ENCODE measurements at places on chromosomes 11 and 22.

DNA sequence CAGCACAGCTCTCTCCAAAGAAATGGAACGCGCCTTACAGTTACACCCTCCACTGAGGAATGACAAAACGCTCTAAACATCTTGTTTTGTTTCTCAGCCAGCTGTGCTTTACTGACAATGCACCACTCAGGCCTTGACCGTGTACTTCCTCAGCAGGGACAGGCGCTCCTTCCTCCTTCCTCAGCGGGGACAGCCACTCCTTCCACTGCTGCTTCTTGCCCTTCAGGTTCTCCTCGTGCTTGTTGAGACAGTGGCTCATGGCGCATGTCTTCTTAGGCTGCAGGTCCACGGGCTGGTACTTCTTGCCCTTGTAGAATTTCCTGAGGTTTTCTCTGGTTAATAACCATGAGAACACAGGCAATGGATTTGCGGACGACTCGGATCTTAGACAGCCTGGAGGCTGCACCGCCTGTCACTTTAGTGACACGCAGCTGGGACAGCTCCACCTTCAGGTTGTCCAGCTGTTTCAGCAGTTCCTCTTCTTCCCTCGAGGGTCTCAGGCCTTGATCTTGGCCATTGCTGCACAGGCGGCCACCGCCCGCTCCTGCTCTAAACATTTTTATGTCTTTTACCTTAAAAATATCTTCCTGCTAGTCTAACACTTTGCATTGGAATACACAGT is 613.8 kb downstream of the BRD1 start:
- DNase-seq: no peak

DNA sequence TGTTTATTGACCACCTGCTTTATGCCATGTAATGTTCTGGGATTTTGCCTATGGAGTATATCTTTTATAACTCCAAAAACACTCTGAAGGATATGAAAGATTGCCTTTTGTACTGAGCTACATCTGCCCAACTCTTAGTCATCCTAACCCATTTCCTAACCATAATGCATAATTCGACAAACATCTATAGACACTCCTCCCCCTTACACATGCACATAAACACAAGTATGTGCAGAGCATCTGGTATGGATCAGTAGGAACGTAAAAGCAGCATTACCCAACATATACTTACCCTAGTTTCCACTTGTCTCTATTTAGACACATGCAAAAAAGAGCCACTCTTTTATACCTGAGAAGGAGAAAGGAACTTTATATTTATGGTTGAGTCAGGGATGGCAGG is 272.8 kb downstream of the FAM76B start:
- DNase-seq: no peak

DNA sequence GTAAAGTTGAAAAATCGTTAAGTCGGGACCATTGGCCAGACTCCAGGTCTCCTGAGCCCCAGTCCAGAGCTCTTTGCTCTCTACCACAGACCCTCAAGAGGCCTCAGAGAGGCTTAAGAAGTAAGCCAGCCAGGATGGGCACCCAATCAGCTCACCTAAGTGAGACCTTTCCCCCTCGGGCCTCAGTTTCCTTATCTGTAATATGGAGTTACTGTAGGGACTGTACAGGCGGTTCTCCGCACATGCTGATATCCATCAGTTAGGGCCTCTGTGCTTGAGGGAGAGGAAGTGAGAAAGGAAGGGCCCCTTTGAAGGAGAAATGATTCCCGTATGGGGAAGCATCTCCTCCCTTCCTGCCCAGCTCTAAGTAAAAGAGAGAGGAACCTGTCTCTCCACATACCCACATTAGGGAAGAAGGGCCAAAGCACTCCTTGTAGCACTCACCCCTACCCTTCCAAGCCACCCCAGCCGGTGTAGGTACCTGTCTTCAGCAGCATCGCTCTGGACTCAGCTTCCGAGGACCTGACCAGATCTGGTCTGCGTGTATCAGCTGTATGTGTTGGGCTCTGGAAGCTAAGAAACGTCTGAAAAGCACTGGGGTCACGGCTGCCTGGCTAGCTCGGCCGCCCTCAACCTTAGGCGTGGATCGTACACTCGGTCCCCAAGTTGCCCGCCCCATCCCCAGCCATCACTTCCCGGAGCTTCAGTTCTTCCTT is 653 bp downstream of the NAGA start:
- no peak for DNase-seq

GRCh38 chr11:129992161-129992944 is 10.3 kb downstream of the PRDM10 start:
- DNase-seq: no peak

DNA sequence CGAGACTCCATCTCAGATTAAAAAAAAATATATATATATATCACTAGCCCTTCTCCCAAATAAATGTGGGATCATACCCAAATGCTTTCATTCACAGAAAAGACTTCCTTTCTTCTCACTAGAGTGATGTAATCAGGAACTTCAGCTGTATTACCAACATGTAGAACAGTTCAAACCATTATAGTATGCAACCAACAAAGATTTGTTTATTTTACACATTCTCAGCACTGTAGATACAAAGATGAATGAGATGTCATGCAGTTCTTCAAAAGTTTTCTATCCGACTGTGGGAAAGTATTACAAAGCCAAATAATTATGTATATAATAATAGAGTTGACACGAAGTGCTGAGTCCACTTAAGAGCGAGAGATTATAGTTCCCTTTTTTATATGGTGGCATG is 22.2 kb upstream of the ZNF143 start:
- DNase-seq: no peak
